Stimulated activated CD8-positive, alpha-beta memory T cell treated with anti-CD3 and anti-CD28 coated beads, Interleukin-12 subunit alpha, Interleukin-12 subunit beta, amount 100 ng/mL, for 1 hour (primary cell): ENCODE measurements at places on chromosomes 2 and 18.

DNA sequence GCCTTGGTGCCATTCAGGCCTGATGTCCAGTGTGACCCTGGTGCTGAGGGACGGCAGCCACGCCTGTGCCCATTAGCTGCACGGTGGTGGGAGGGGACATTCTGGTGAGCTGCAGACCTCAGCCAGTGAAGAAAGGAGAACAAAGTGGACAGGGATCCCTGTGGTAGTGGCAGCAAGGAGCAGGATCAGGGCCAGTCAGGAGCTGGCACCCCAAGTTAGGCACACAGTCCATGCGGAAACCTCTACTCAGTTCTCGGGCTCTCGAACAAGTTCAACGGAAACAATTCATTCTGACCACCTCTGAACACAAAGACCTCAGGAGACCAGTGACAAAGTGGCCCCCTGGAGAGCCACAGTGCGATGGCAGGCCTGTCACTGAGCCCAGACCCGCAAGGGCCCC lies 30.1 kb downstream of the COA5 start:
- no peak for DNase-seq

DNA sequence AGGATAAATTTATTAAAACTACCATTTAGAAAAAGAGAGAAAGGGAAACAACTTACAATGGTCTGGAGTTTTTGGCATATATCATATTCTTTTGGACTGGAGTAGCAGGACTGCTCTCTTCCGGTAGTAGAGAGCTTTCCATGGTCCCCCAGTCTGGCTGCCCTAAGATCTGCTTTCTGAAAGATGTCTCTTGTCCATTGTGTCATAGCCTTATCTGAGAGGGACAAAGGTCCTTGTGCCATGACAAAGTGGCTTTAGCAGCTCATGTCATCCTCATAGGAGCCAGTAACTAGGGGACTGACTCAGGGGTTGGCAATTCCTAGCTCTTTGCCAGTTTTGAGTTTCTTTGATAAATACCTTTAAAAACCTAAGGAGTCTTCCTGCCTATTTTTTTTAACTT lies 505.5 kb upstream of the ZEB2 start:
- no peak for DNase-seq

- DNase-seq, result no peak
Measured at GRCh38 chr2:30268296-30268871, 37.0 kb downstream of the LBH start.

DNA sequence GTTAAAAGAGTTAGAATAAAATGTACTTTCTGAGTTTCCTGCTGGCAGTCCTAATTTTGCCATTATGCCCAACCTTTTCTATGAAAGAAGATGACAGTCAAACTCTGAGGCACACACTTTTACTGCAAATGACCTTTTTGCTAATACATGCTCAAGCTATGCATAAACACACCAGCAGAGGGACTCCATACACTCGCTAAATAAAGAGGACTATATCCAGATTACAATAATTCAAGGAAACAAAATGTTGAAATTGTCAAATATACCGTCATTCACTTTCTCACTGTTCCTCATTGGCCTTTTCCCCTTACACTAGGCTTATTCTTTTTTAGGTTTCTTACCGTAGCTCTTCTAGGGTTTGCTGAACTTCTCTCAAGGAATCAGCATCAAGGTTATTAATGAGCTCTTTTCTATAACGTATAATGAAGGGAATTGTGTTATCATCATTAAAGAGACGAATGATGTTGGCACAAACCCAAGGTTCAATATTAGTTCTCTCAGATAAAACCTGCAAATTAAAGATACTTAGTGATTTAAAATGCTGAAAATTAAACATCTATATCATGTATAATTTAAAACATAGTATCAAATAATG lies 25.7 kb downstream of the SRBD1 start:
- DNase-seq, result no peak

- no peak for DNase-seq
Measured at GRCh38 chr18:70382017-70382416, 93.2 kb downstream of the SOCS6 start.

- no peak for DNase-seq
Measured at GRCh38 chr2:166384774-166385173, 9.0 kb upstream of the SCN9A start.

- DNase-seq, result no peak
Measured at GRCh38 chr2:40435426-40436092, 16.3 kb downstream of the SLC8A1 start.

DNA sequence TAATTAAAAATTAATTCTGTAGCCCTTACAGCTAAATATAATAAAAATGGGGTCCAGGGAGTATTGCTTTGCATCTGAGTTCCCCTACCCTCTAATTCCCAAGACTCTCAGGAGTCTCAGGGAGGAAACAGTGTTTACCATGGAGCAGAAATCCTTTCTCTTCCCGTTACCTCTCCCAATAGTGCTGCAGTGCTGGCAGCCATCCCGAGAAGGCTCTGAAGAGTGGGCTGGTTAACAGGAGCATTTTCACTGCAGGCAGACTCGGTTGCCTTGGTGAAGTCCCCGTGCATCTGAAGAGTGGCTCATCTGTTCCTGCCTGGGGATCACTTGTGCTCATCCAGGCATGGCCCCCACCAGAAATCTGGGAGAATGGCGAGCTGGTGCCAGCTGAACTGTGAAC lies 41.8 kb upstream of the TMEM178A start:
- no peak for DNase-seq

- no peak for DNase-seq
Measured at GRCh38 chr2:106120432-106120831, 73.7 kb downstream of the UXS1 start.

DNA sequence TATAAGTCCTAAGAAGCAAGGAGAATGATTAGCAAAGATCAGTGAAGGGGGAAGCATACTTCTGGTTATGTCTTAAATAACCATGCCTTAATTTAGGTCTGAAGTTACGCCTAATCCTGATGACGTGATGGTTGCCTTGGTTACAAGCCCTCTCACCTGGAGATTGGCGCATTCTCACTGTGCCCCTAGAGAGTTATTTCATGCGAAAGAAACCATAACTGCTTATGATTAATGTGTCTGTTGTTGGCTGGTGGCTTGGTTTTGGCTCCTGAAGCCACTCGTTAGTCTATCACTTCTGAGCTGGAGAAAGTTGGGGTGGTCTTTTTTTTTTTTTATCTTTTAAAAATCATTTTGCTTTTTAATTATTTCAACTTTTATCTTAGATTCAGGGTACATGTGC lies 47.0 kb downstream of the TNFRSF11A start:
- no peak for DNase-seq

- no peak for DNase-seq
Measured at GRCh38 chr18:38042211-38042890, 476.8 kb upstream of the CELF4 start.

GRCh38 chr2:200301953-200302858 lies 4.3 kb upstream of the SPATS2L start:
- DNase-seq, result no peak

DNA sequence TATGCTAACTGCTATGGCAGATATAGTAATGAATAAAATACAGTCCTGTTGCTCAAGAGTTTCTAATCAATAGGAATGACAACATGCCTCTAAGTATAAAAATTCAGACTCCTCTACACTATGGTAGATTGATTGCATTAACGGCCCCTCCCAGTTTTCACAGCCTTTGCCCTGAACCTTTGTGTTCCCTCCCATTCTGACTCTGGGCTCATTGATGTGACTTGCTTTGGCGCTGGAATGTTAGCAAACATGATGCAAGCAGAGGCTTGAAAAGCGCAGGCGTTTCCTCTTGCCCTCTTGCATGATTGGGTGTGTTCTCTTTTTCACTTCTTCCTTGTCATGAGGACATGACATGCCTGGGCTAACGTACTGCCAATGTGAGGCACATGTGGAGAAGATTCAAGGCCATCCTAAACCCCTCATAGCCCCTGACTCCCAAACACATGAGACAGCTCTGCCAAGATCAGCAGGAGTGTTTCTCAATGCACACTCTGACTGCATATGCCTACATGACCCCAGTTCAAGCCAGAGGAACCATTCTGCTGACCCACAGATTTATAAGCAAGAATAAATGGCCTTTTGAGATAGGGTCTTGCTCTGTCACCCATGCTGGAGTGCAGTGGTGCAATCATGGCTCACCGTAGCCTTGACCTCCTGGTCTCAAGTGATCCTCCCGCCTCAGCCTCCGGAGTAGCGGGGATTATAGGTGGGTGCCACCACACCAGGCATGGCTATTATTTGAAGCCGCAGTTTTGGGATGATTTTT lies 49.7 kb upstream of the CD28 start:
- DNase-seq, result no peak

DNA sequence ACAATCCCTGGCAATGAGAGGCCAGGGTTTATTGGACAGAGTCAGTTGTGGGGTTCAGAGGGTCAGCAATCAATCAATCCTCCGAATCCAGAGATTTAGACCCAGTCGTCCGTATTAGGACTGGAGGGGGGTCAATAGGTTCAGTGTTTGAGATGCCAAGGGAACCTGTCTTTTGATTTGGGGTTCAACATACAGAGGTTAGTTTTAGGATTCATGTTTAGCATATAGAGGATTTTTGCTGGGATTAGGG lies 292 bp downstream of the GMPPA start:
- no peak for DNase-seq

GRCh38 chr2:162914161-162914560 lies 75.6 kb upstream of the KCNH7 start:
- DNase-seq, result no peak

DNA sequence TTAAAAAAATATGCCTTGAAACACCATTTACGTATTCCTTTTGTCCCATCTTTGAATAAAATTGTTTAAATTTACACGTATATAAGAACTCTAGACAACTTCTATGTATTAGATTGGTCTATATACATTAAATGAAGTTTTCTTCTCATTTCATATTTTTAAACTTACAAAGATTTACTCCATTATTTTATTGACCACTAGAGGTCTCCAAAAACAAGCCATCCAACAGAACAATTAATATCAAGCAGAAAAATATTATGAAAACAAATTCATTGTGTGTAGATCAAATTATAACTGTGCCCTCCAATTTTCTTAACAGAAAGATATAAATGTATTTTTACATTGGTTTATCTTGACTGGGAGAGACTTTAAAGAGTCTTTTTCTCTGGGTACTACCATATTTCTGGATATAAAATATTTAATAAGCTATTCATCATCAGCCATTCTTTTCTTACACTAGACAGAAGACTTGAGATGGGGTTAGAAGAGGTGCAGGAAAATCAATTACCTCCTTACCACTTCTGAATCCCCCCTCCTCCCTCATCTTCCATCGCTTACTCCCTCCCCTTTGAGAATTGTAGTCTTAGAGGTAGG lies 66.5 kb downstream of the DPP4 start:
- no peak for DNase-seq

DNA sequence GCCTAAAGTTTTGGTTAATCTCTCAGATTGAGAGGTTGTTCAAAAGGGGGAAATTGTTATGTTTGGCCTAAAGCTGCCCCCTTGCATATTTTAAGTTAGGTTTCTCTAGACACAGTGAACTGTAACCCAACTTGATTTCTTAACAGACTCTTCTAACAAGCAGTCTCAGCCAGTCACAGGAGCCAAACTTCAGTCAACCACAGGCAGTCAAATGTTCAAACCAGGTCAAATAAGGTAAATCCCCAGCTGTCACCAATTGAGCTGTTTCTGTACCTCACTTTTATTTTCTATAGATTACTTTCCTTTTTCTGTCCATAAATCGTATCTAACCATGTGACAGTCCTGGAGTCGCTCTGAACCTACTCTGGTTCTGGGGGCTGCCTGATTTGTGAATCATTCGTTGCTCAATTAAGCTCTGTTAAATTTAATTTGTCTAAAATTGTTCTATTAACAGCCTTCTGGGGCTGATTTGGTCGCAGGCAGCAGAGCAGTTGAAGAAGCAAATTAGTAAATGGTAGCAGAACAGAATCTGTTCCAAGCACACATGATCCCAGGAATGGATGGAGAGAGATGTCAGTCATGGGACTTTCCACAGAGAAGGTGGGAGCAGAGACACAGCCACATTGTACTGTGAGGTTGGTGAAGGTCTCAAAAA lies 16.4 kb upstream of the NFU1 start:
- DNase-seq, result no peak

GRCh38 chr2:100809506-100809905 lies 10.4 kb upstream of the NPAS2 start:
- no peak for DNase-seq

- no peak for DNase-seq
Measured at GRCh38 chr2:146123714-146124113, 1603.8 kb upstream of the ZEB2 start.

GRCh38 chr2:74418312-74418711 lies 3.1 kb downstream of the C2orf81 start:
- DNase-seq, result no peak

DNA sequence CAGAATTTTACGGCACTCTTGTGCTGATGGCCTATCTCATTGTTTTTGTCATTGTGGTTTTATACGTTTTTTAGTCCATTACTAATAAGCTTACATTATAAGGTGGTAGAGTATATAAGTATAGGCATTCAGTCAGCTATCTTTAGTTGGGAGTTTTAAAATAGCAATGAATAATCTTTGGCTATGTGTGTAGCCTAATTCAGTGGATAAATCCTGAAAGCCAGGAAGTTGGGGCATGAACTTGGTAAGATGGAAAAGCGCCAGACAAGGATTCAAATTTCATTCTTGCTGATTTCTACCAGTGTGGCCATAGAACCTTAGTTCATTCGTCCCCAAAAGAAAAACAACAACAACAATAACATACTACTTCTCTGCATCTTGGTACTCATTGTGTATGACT lies 31.2 kb downstream of the EPC2 start:
- no peak for DNase-seq

DNA sequence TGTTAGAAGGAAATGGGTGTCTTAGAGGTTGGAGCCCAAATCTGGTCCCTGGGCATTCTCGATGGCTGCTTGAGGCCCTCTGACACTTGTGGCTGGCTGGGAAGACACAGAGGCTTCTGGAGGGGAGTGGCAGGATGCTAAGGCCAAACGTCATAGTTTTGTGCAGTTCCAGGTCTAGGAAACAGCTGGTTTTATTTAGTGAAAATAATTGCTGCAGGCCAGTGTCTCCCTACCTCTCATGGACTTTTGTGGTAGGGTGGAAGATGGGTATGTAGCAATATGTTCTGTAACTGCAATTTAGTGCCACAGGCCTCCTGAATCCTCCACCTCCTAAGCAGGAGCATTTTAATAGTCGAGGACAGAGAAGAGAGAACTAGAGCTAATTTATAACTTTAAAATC lies 32.2 kb upstream of the SPRED2 start:
- no peak for DNase-seq

DNA sequence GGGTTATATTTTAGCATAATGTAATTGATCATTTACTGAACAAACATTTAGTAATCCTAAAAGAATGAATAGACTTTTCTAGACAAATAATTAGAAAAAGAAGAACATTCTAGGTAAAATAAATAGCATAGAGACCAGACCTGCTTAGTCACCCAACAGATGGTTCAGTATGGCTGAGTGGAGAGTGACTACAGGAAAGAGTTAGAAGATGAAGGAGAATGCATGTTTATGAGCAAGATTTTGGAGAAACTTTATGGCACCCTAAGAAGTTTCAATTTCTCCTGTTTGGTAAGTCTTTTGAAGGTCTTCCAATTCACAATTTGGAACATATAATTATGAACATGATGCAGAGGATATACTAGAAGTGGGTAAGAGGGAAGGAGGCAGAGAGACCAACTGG lies 32.9 kb downstream of the FAP start:
- no peak for DNase-seq

GRCh38 chr2:120299561-120299960 lies 46.4 kb upstream of the INHBB start:
- no peak for DNase-seq

GRCh38 chr2:101496279-101496678 lies 21.4 kb upstream of the RFX8 start:
- DNase-seq, result no peak
